ENCODE measurements at places on chromosomes 13 and 19.

DNA sequence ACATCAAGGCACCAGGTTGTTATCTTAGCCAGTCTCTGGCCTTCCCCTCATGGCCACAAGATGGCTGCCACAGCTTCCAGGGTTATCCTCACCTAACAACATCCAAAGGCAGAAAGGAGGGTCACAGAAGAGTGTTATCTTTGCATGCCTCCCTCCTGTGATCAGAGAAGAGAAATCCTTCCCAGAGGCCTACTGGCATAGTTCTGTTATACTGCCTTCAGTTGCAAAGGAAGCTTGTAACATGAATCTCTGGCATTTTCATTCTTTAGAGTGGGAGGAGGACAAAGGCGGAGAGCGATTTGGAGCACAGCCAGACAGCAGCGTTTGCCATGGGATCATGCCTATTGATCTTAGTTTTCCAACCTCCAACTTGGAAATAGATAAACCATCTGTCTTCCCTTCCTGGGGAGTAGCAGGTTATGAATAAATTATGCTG, 135.7 kb downstream of the DNAJC15 start:
- H3K27me3 ChIP-seq, result no peaks in the 10 kb centered on the region
- H3K4me3 ChIP-seq, result no peak overlapping the region
- no peaks in the 10 kb centered on the region for H3K4me1 ChIP-seq
- no peak for DNase-seq
- H3K27ac ChIP-seq, result no peak overlapping the region

GRCh38 chr13:112244061-112244460, 132.1 kb upstream of the SPACA7 start:
- DNase-seq, result no peak
- no peaks in the 10 kb centered on the region for H3K36me3 ChIP-seq
- no peak overlapping the region for H3K4me3 ChIP-seq
- H3K27me3 ChIP-seq, result no peaks in the 10 kb centered on the region
- H3K4me1 ChIP-seq, result no peaks in the 10 kb centered on the region

GRCh38 chr19:31601855-31602254, 252.6 kb upstream of the TSHZ3 start:
- H3K4me1 ChIP-seq, result no peaks in the 10 kb centered on the region
- no peak overlapping the region for H3K27ac ChIP-seq
- H3K27me3 ChIP-seq, result no peaks in the 10 kb centered on the region
- no peaks in the 10 kb centered on the region for H3K36me3 ChIP-seq

DNA sequence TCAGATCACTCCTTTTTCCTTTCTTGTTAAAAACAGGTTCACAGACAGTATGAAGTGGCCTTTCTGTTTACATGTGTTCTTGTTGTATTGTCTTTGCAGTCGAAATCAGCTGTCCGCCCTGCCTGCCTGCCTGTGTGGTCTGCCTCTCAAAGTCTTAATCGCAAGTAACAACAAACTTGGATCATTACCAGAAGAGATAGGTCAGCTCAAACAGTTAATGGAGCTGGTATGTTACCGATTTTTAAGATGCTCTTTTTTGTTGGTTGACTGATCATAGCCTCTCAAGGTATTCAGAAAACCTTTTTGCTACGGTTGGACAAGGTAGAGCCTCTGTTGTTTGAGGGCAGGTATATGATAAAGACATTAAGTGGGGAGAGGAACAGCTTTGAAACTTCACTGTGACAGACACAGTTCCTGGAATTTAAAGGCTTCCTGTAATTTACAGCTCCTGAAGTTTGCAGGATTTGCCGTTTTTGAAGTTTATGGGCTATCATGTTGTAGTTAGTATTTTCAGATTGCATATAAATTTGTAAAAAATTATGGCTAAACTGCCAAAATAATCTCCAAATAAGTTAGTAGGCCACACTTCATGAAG, 116.1 kb downstream of the LRCH1 start:
- no peaks in the 10 kb centered on the region for H3K36me3 ChIP-seq
- peak overlapping the region; percentile 47 for H3K27ac ChIP-seq

- DNase-seq, result peak; percentile 89
- H3K27ac ChIP-seq, result no peak overlapping the region
- H3K4me1 ChIP-seq, result peaks cover 6% of the 10 kb centered on the region
- peak overlapping the region; percentile 20 for H3K4me3 ChIP-seq
- H3K27me3 ChIP-seq, result no peaks in the 10 kb centered on the region
These were observed 6.0 kb downstream of the AP1M2 start for GRCh38 chr19:10580979-10581631.

GRCh38 chr19:14106840-14107239, 10.7 kb downstream of the PRKACA start:
- no peaks in the 10 kb centered on the region for H3K27me3 ChIP-seq
- no peak for DNase-seq
- H3K36me3 ChIP-seq, result no peaks in the 10 kb centered on the region

GRCh38 chr13:112696869-112697465, 7.1 kb downstream of the ATP11A start:
- no peaks in the 10 kb centered on the region for H3K27me3 ChIP-seq
- H3K4me3 ChIP-seq, result no peak overlapping the region
- H3K27ac ChIP-seq, result no peak overlapping the region
- H3K4me1 ChIP-seq, result peaks cover 38% of the 10 kb centered on the region

- DNase-seq, result no peak
- H3K36me3 ChIP-seq, result no peaks in the 10 kb centered on the region
- no peak overlapping the region for H3K4me3 ChIP-seq
- H3K4me1 ChIP-seq, result no peaks in the 10 kb centered on the region
- no peak overlapping the region for H3K27ac ChIP-seq
- peaks cover 48% of the 10 kb centered on the region for H3K27me3 ChIP-seq
These were observed 14.0 kb downstream of the PDX1 start for GRCh38 chr13:27933580-27934328.

DNA sequence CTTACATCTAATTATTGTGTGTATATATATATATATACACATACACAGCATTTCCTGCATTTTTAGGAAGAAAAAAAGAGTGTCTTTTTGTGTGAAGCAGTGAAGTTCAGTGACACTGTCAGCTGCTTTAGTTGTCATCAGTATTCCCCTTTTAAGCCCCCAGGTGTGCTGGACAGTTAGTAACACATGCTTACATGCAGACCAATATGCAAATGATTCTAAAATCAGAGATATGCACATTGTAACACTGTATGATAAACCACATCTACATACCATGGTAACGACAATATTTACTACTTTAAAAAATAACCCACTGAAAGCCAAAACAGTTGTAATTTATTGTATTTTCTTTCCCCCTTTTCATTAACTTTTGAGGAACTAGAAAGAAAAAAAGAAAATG, 16.8 kb downstream of the LHFPL6 start:
- peaks cover 8% of the 10 kb centered on the region for H3K27me3 ChIP-seq
- H3K4me1 ChIP-seq, result no peaks in the 10 kb centered on the region
- no peak overlapping the region for H3K4me3 ChIP-seq
- DNase-seq, result no peak

DNA sequence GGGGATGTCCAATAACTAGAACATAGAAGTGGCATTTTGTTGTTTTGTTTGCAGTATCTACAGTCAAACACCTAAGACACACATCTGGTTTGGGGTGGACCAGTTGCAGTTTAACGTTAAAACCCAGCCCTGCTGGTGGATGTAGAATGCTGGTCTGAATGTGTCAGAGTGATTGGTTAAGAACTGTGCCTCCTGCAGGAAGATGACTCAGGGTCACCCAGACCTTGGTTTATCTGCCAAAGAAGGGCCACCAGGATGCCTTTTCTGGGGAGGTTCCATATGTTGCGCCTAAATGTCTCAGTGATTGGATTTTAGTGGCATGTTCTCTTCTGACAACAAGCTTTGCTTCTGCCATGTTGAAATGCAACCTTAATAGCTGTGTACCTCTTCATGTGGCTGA, 23.1 kb downstream of the ZNF536 start:
- no peak overlapping the region for H3K4me3 ChIP-seq
- no peaks in the 10 kb centered on the region for H3K36me3 ChIP-seq
- no peak for DNase-seq

GRCh38 chr19:55080121-55080967, 4.7 kb downstream of the EPS8L1 start:
- H3K36me3 ChIP-seq, result peaks cover 7% of the 10 kb centered on the region
- peak overlapping the region; percentile 53 for H3K27ac ChIP-seq
- DNase-seq, result peak; percentile 82
- peaks cover 24% of the 10 kb centered on the region for H3K4me1 ChIP-seq
- H3K27me3 ChIP-seq, result peaks cover 51% of the 10 kb centered on the region

DNA sequence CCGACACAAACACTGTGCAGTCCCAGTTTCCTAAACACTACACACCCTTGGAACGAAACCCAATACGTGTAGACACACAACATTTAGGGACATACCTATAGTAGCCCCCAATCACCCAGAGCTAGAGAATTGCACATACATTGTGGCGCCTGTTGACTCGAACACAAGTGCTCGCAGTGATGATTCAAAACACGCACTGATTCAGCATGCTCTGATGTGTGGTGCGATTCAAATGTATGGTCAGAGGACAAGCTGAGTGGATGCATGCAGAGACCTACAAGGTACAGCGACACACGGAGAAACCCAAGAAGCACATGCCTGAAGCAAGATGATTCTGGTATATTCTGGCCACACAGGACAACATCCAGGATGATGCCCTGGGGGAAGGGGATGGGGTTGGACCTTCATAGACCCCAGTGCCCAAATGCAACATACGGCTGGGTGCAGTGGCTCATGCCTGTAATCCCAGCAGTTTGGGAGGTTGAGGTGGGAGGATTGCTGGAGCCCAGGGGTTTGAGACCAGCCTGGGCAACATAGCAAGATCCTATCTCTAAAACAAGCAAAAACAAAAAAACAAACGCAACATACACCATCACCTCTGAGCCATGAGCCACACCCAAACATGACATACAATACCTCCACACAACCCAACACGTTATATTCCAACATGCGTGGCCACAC, 997 bp upstream of the KCNN4 start:
- peaks cover 12% of the 10 kb centered on the region for H3K36me3 ChIP-seq
- peak; percentile 73 for DNase-seq
- H3K4me1 ChIP-seq, result peaks cover 80% of the 10 kb centered on the region
- H3K27ac ChIP-seq, result peak overlapping the region; percentile 43

DNA sequence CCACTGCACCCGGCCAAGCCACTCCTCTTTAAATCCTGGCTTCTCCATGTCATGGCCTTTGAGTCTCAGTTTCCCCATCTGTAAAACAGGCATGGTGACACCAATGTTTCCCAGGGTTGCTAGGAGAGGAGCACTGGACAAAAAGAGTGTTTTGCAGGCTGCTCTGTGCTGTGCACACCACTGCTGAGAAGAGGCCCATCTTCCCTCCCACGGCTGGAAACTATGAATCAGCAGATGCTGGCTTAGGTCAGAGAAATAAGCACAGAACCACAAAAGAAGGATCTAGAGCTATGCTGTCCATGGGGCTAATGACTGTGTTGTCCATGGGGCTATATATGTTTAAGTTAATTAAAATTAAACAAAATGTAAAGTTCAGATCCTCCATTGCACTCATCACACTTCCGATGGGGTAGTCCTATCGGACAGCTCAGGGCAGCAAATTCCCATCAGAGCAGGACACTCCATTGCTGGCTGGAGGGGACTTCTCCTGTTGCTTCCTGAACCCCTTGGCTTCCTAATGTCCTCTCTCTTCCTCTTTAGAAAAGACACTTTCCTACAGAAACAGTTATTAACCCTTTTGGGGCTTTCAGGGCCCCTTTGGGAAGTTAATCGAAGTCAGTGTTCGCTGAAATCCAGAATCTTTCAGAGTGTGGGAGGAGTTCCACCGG, 37.1 kb downstream of the TSHZ3 start:
- no peaks in the 10 kb centered on the region for H3K36me3 ChIP-seq
- H3K27ac ChIP-seq, result no peak overlapping the region
- peaks cover 10% of the 10 kb centered on the region for H3K4me1 ChIP-seq
- peaks cover 20% of the 10 kb centered on the region for H3K27me3 ChIP-seq
- H3K4me3 ChIP-seq, result no peak overlapping the region

DNA sequence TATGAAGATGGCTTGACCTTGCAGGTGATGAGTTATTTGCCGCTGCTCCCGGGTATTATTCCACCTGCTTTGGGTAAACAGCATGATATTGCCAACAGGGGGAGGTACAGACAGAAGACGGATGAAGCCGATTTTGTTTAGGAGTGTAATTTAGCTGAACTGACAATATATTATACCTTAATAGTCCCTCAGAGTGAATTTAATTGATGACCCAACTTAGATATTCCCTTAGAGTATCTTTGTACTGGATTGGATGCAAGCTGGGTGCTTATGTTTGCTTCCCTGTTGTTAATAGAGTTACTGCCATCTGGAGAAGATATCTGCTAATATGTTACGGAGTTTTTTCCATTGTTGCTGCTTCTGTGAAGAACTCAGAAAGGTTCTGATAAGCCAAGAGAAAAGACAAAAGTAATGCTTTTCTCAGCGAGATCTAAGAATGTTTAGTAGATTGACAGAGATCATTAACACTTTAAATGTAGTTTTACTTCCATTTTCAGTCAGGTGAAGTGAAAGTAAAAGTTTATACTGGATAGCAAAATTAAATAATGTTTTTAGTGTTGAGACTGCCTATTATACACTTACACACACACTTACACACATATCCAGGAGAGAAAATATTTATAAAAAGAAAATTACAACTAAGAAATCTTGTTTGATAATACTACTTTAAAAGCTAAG, 2220.8 kb upstream of the PCDH20 start:
- H3K4me3 ChIP-seq, result peak overlapping the region; percentile 84
- H3K36me3 ChIP-seq, result no peaks in the 10 kb centered on the region
- no peaks in the 10 kb centered on the region for H3K27me3 ChIP-seq
- peak overlapping the region; percentile 42 for H3K27ac ChIP-seq
- H3K4me1 ChIP-seq, result no peaks in the 10 kb centered on the region

GRCh38 chr13:20231839-20232555, at the start of gene GJB6:
GJB6 (minus strand) TSS chr13:20232319; CDS start chr13:20223480, 8,839 bp downstream.
- peak within 1 kb of the TSS; percentile 91 for H3K4me3 ChIP-seq
- peaks cover 11% of the 10 kb centered on the region for H3K4me1 ChIP-seq
- no peaks in the 10 kb centered on the region for H3K36me3 ChIP-seq
- peak within 1 kb of the TSS; percentile 24 for H3K27ac ChIP-seq

DNA sequence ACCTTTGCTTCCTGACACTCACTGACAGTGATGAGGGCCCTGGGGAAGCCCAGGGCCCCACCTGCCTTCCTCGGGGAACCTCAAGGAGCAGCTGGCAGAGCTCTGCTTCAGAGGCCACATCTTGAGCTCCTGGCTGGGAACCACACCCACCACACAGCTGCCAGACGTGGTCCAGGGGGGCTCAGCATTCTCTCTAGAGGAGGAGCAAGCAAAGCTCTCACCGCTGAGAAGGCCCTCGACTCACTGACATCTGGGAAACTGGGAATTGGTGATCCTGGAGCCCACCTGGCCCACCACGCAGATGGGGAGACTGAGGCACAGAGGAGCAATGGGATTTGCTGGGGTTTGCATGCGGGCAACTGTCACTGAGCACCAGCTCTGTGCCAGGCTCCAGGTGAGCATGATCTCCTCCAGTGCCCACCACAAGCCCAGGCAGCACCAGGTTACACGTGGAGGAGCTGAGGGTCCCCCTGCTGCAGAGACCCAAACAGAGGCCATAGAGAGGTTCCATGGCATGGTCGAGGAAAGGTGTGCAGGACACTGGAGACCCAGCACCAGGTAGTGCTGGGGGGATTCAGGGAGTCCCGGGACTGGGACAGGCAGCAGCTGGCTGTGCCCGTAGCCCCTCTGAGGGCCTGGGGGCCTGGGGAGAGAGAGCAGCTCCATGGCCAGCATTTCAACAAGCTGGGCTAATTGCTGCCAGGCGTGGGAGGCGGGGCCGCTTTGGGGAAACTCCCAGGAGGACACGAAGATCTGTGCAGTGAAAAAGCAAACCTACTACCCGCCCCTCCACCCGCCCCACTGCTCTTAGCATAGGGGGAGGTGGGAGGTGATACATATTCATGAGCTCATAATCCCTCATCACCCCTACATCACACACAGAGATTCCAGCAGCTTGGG, 33.4 kb downstream of the PEPD start:
- peaks cover 2% of the 10 kb centered on the region for H3K36me3 ChIP-seq
- H3K27me3 ChIP-seq, result no peaks in the 10 kb centered on the region
- no peak overlapping the region for H3K27ac ChIP-seq
- DNase-seq, result no peak
- H3K4me3 ChIP-seq, result no peak overlapping the region
- no peaks in the 10 kb centered on the region for H3K4me1 ChIP-seq

All from activated T-cell treated with anti-CD3 and anti-CD28 coated beads, Interleukin-2, amount 50 U/mL, for 72 hours (primary cell).